ENCODE measurements at places on chromosomes 7 and 10. TPM values are rescaled to one million over a fixed set of nuclear protein-coding genes. Genes with fewer than 3 reads are reported as not detected.

- H3K27me3 ChIP-seq: no peaks in the 10 kb centered on the region
- no peaks in the 10 kb centered on the region for H3K4me1 ChIP-seq
- H3K27ac ChIP-seq: no peak overlapping the region
- no peak overlapping the region for H3K4me3 ChIP-seq
These were observed 453.4 kb upstream of the CELF2 start for GRCh38 chr10:10564081-10564794.

PRR15 gene
- not detected for total RNA-seq

DNA sequence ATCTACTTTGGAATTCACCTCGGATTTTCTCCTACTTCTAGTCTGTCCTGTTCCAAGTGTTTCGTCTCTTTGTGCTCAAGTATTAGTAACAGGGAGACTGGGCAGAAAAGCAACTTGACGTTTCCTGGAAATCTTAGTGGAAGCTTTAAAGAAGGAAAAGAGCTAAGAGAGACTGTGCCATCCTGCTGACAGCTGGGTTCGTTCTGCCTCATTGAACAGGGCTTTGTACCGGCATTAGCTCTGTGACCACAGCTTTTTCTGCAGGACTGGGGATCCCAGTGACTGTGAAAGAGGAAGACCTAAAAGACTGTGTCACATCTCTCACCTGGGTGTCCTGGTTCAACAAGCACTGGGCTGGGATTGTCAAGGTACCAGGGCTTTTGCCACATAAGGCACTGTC is 70.8 kb upstream of the CDCA7L start:
- DNase-seq: no peak
- no peak overlapping the region for H3K27ac ChIP-seq
- 0 out of 2 replicates have a peak, but pooled peaks cover 2% of the 10 kb centered on the region for H3K27me3 ChIP-seq
- H3K4me1 ChIP-seq: no peaks in the 10 kb centered on the region

GRCh38 chr7:139870380-139870779 is 41.3 kb downstream of the TBXAS1 start:
- H3K36me3 ChIP-seq: no peaks in the 10 kb centered on the region
- no peak for DNase-seq
- H3K27me3 ChIP-seq: no peaks in the 10 kb centered on the region

DNA sequence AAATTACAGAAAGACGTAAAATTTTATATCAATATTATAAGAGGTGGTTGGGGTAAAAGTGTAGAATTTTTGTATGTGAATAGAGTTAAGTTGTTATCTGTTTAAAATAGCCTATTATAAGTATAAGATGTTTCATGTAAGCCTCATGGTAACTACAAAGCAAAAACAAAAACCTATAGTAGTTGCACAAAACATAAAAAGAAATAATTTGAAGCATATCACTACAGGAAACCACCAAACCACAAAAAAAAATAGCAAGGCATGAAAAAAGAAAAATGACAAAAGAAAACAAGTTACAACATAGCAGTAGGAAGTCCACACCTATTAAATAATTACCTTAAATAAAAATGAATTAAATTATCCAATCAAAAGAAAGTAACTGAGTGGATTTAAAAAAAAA is 12.4 kb upstream of the GSTK1 start:
- H3K36me3 ChIP-seq: no peaks in the 10 kb centered on the region
- H3K4me1 ChIP-seq: no peaks in the 10 kb centered on the region
- H3K27ac ChIP-seq: no peak overlapping the region
- DNase-seq: no peak
- no peak overlapping the region for H3K4me3 ChIP-seq
- no peaks in the 10 kb centered on the region for H3K27me3 ChIP-seq

GRCh38 chr10:102775935-102776669 is 32.4 kb downstream of the WBP1L start:
- no peak for DNase-seq
- H3K36me3 ChIP-seq: no peaks in the 10 kb centered on the region
- H3K4me1 ChIP-seq: peaks cover 13% of the 10 kb centered on the region
- no peak overlapping the region for H3K27ac ChIP-seq

GRCh38 chr7:35691827-35692307 is 3.1 kb downstream of the HERPUD2 start:
- peak overlapping the region; percentile 73 for H3K27ac ChIP-seq
- DNase-seq: no peak
- H3K4me3 ChIP-seq: peak overlapping the region; percentile 64
- H3K4me1 ChIP-seq: no peaks in the 10 kb centered on the region

CYP26A1 gene
- not detected for total RNA-seq

- no peaks in the 10 kb centered on the region for H3K27me3 ChIP-seq
- no peak overlapping the region for H3K4me3 ChIP-seq
- H3K27ac ChIP-seq: no peak overlapping the region
- H3K36me3 ChIP-seq: no peaks in the 10 kb centered on the region
These were observed 350.8 kb downstream of the KCNMA1 start for GRCh38 chr10:77286531-77287508.

GRCh38 chr7:94178230-94178629 is 174.1 kb upstream of the BET1 start:
- no peak overlapping the region for H3K27ac ChIP-seq
- H3K4me1 ChIP-seq: peaks cover 9% of the 10 kb centered on the region
- no peaks in the 10 kb centered on the region for H3K27me3 ChIP-seq
- peak overlapping the region; percentile 17 for H3K4me3 ChIP-seq
- peak; percentile 75 for DNase-seq
- H3K36me3 ChIP-seq: no peaks in the 10 kb centered on the region

DNA sequence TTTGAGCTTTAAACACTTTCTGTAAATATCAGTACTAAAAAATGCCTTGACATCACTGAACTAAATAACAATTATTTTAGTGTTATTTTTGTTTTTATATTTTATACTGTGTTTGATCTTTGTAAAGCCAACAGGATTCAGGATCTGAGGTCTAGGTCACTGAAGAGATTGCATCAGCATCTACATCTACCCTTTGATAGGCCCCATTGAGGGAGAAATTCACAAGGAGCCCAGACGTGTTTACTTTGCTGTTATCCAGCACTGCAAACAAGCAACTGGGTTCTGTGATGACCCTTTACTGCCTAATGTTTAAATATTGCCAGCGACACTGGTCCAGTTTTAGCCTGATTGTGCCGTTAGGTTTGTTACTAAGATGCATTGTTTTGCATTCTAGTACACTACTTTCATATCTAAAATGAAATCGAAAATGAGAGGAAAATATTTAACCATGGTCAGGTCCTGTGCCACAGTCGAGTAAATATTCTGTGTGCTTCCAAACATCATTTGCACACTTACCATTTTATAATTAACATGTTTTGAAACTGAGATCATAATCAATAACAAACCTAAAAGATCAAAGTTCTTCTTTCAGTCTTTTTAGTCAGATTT is 48.7 kb downstream of the SP8 start:
- H3K27me3 ChIP-seq: no peaks in the 10 kb centered on the region
- no peak for DNase-seq
- no peaks in the 10 kb centered on the region for H3K36me3 ChIP-seq
- no peak overlapping the region for H3K27ac ChIP-seq
- no peak overlapping the region for H3K4me3 ChIP-seq

DNA sequence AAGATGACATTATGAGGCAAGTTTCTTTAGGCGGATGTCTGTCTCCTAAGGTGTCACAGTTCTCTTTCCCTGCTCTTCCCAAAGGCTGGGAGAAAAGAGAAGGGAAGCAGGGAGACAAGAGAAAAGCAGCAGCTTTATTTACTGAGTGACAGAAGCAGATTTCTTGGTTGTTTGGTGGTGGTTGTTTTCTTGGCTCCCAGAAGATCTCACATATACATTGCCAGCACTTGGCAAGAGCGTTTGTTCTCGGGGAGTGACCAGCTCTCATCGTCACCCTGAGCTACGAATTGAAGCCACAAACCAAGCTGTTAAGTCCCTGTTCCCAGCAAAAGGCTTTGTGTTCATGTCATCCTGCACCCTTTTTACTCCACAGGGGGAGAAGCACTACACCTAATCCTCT is 11.4 kb downstream of the CDHR3 start:
- no peak overlapping the region for H3K4me3 ChIP-seq
- no peaks in the 10 kb centered on the region for H3K36me3 ChIP-seq
- H3K27ac ChIP-seq: no peak overlapping the region
- no peaks in the 10 kb centered on the region for H3K27me3 ChIP-seq
- H3K4me1 ChIP-seq: no peaks in the 10 kb centered on the region

DNA sequence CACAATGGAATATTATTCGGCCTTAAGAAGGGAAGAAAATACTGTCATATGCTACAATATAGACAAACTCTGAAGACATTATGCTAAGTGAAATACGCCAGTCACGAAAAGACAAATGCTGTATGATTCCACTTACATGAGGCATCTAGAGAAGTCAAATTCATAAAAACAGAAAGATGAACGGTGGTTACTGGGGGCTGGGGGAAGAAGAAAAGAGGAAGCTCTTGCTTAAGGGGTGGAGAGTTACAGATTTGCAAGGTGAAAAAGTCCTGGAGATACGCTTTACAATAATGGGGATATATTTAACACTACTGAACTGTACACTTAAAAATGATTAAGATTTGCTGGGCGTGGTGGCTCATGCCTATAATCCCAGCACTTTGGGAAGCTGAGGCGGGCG is 49.0 kb downstream of the PSMC2 start:
- H3K27me3 ChIP-seq: no peaks in the 10 kb centered on the region
- no peak overlapping the region for H3K27ac ChIP-seq
- DNase-seq: no peak

NFKB2 gene
- total RNA-seq: 145 TPM

GRCh38 chr10:87546210-87546609 is 41.5 kb downstream of the MINPP1 start:
- peak; percentile 17 for DNase-seq
- no peak overlapping the region for H3K4me3 ChIP-seq
- no peaks in the 10 kb centered on the region for H3K4me1 ChIP-seq
- peaks cover 3% of the 10 kb centered on the region for H3K36me3 ChIP-seq
- no peaks in the 10 kb centered on the region for H3K27me3 ChIP-seq

PRKCQ gene
- 0.97 TPM for total RNA-seq

DNA sequence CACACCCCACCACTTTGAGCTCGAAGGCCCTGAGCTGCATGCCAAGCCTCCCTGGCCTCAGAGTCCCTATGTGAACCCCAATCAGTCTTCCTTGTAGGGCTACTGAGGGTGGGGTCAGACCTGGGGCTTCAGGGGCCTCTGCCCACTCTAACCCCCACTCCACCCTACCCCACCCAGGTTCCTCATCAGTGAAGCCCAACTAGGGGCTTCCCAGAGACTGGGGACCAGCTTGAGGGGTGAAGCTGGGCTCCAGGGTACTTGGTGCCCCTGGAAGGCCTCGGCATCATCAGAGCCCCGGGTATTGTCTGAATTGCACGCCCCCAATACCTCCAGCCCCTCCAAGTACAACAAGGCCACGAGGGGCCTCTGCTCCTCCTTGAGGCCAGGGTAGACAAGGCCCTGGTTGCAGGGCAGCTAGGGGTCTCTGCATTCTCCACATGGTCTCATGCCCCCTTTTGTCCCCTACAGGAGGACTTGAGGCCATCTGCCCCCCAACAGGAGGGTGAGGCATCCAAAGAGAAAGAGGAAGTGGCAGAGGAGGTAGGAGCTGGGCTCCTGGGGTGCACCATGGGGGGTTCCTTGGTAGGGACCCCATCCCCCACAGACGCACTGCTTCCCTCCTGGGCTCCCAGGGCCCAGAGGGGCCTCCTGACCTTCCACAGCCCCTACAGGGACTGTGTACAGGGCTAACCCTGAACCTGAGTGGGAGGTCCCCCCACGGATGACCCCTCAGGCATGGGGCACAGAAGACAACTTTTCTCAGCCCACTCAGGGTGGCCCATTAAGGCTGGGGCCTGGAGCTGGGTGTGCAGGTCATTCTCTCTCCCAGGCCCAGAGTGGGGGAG is 4.0 kb downstream of the SNCG start:
- H3K27ac ChIP-seq: no peak overlapping the region
- no peaks in the 10 kb centered on the region for H3K36me3 ChIP-seq
- no peak for DNase-seq
- peaks cover 44% of the 10 kb centered on the region for H3K4me1 ChIP-seq
- no peak overlapping the region for H3K4me3 ChIP-seq
- no peaks in the 10 kb centered on the region for H3K27me3 ChIP-seq

DNA sequence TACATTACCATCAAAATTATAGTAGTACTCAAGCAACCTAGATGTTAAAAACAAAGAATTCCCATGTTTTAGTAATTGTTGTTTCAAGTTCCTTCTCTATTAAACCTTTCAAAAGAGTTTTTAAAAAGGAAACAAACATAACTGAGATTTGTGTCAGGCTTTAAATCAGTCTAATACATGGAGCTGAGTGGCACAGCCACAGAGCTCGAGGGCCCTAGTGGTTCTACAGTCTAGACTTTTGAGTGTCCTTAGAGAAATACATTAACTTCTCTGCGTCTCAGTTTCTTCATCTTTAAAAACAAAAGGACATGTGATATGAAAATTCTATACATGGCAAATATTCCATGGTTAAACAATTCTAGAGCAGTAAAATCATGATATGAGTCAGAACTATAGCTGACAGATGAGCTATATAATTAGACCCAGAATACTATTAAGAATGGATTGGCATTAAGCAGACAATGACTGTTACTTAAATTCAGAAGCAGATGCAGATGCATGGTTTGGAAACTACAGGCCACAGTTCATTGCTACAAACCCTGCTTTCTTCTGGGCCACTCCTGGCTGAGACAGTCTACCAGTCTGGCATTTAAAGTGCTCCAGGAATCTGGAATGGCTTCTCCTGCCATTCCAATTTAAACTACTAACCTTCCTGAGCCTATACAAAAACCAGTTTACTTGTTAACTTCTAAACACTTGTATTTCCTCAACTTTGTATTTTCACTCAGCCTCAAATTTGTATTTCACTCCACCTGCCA is 77.4 kb downstream of the EPC1 start:
- no peak overlapping the region for H3K4me3 ChIP-seq
- H3K27me3 ChIP-seq: no peaks in the 10 kb centered on the region
- no peak overlapping the region for H3K27ac ChIP-seq
- peaks cover 27% of the 10 kb centered on the region for H3K36me3 ChIP-seq
- no peaks in the 10 kb centered on the region for H3K4me1 ChIP-seq

DNA sequence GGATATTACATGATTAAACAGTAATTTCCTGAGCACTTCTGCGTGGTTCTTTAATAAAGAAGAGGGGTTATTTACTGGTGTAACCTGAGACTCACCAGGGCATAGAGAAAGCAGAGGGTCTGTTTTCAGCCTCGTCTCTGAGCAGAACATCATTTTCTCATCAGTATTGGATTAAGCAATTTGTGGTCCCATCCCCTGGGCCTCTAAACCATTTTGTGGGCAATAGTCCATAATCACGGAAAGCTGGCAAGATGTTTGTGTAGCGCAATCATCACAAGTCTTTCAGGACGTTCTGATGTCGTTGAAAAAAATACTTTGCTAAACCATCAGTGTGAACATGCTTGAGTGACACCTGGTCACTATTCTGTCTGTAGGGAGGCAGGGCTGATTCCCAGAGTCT is 37.1 kb upstream of the SEC61G start:
- no peak overlapping the region for H3K4me3 ChIP-seq
- no peak for DNase-seq
- H3K36me3 ChIP-seq: no peaks in the 10 kb centered on the region
- no peaks in the 10 kb centered on the region for H3K4me1 ChIP-seq
- no peak overlapping the region for H3K27ac ChIP-seq

GRCh38 chr7:155003092-155003375 is at the start of gene PAXIP1:
Gene PAXIP1 (minus strand): TSS chr7:155003124. CDS start chr7:155002929, 195 bp downstream.
- peak within 1 kb of the TSS; percentile 93 for H3K27ac ChIP-seq
- peak within 1 kb of the TSS; percentile 80 for H3K4me3 ChIP-seq
- no peak for DNase-seq
- H3K36me3 ChIP-seq: peaks cover under 1% of the 10 kb centered on the region
- 0 out of 2 replicates have a peak, but pooled peaks cover 5% of the 10 kb centered on the region for H3K4me1 ChIP-seq

SMO gene
- 11.2 TPM for total RNA-seq

PAOX gene
- total RNA-seq: 16.1 TPM

- H3K27ac ChIP-seq: no peak overlapping the region
- H3K4me1 ChIP-seq: no peaks in the 10 kb centered on the region
- H3K4me3 ChIP-seq: no peak overlapping the region
- DNase-seq: no peak
- H3K36me3 ChIP-seq: no peaks in the 10 kb centered on the region
These were observed 45.3 kb upstream of the ANKRD1 start for GRCh38 chr10:90966146-90966545.

GIMAP8 gene
- 6.2 TPM for total RNA-seq

Measured in GM12878 (cell line).